ENCODE measurements at places on chromosomes 2 and 18.

GRCh38 chr2:18664421-18664820, 75.1 kb upstream of the NT5C1B start:
- DNase-seq, result no peak

DNA sequence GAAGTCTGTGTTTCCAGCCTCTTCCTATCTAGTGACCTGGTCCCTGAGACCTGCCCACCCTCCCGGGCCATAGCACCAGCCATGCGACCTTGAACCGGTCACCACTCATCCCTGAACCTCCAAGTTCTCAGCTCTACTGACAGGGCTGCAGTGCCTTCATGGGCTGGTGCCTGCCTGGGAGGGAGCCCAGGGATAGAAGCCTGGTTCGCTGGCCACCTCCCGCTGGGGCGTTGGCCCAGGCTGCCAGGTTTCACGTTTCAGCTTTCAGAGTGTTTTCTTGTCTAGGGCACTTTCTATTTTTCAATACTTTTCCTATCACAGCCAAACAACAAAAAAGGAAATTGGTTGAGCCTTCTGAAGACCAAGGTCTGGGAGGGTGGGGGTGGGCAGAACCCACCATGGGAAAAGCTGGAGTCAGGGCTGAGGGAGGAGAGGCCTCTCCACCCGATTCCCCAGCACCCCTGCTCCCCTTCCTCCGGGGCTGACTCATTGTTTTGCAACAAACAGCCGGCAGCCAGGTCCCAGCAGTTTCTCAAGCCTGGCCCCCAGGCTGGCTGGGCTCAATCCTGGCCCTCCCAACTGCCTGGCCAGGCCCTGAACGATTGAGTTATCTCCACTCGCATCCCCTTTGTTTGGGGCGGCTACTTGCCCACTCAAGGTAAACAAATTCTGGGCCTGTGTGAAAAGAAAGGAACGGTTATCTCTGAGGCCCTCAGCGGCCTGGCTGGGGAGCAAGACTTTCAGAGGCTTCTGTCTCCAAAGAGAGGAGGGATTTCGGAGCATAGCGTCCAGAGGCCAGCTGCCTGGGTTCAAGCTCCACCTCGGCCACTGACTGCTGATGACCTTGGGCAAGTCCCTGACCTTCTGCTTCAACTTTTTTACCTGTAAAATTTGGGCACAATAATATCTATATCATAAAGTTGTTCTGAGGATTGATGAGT, 47.5 kb downstream of the ZFP36L2 start:
- DNase-seq, result no peak

- DNase-seq, result no peak
These were observed 62.7 kb upstream of the NFATC1 start for GRCh38 chr18:79333046-79333445.

- DNase-seq, result no peak
These were observed 104.8 kb upstream of the CAPN13 start for GRCh38 chr2:30912056-30912455.

DNA sequence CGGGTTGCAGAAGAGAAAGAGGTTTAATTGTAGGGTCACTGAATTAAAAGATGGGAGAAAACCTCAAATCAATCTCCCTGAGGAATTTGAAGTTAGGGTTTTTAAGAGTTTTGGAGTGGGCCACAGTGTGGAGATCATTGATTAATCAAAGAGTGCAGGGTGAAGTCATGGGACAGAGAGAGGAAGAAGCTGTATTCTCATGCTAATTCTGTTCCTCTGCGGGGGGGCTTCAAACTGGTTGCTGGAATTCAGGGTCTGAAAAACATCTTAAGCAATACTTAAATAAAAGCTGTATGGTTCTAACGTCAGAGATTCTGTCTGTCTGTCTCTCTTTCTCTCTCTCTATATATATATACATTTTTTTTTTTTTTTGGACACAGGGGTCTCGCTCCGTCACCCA, 169.8 kb upstream of the SPATS2L start:
- no peak for DNase-seq

GRCh38 chr2:71671203-71671854, 218.0 kb downstream of the DYSF start:
- DNase-seq, result no peak

DNA sequence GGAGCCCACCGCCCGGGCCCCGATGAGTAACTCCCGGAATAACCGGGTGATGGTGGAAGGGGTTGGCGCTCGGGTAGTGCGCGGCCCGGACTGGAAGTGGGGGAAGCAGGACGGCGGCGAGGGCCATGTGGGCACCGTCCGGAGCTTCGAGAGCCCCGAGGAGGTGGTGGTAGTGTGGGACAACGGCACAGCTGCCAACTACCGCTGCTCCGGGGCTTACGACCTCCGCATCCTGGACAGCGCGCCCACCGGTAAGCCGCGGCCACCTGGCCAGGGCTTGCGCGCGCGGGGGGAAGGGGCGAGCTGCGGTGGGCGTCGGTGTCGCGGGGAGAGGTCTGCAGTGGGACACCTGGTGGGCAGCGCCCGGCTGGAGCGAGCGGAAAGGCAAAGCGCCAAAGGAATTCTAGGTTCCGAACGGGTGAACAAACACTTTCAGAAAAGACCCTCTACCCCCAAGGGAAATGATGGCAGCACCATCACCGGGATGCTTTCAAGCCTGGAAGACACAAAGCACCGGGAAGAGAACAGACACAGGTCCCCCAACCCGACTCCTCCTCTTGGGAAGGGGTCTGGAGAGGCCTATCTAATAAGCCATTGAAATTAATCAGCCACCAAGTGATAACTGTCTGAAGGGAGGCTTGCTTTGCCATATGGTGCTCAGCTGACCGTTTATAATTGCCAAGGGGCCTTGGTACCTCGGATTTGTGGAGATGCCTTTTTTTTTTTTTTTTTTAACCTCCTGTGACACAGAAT, 1.1 kb downstream of the MIB1 start:
- no peak for DNase-seq

- DNase-seq, result no peak
These were observed 74.6 kb downstream of the ARL6IP6 start for GRCh38 chr2:152792974-152793373.

GRCh38 chr2:123816928-123817327, 208.2 kb upstream of the CNTNAP5 start:
- no peak for DNase-seq

GRCh38 chr18:25074925-25075324, 277.0 kb downstream of the ZNF521 start:
- no peak for DNase-seq

DNA sequence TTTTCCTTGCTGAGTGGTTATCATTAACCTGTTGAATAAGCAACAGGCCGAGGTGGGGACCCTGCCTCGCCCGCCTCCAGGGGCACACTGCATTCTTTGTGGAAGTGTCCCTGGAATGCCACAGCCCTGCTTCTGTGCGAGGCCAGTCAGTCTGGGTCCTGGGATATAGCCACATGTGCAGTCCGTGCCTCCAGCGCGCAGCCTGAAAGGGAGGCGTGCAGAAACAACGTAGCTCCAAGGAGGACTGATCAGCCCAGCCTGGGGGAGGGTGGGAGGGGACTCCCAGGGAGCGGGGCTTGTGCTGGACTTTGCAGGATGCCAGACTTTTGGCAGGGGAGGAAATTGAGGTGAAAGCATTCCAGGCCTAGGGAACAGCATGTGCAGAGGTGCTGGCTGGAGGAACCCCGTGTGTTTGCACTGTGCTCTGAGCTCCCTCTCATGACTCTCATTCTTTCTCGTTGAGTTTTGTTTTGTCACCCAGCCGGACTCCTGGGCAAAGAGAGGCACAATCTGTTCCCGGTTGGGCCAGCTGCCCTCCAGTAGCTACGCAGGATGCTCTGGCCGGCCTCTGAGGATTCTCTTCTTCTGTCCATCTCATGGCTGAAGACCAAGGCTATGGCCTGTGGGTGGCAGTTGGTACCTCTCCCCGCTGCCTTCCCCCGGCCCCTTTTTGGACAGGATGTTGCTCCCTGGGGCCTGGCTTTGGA, 39.7 kb downstream of the HPCAL1 start:
- DNase-seq, result no peak

- no peak for DNase-seq
These were observed 132.0 kb downstream of the ALPK2 start for GRCh38 chr18:58496937-58497336.

GRCh38 chr18:8883409-8883668, 178.0 kb downstream of the MTCL1 start:
- no peak for DNase-seq

GRCh38 chr18:9854801-9855676, 30.7 kb upstream of the TXNDC2 start:
- no peak for DNase-seq

GRCh38 chr18:25348386-25349130, 3.4 kb downstream of the ZNF521 start:
- DNase-seq, result no peak

DNA sequence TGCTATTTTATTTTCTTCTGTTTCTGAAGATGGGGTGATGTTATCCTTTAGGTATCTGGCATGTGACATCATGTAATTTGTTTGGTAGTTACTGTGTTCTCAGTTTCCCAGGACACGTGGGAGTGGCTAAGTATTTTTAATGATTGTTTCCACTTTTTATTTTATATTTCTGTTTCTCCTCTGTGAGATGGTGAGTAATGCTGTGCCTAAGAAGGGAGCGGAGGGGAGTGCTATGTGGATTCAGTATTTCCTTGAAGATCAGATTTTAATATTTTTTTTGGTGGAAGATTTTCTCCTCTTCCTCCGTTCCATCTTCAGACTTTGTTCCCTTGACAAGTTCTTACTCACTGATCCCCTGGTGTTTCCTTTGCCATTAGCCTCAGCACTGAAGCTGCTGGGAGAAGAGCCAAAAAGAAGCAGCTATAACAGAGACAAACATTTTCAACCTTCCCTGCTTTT, 180.0 kb upstream of the MMADHC start:
- no peak for DNase-seq

GRCh38 chr2:85737481-85737880, 16.3 kb upstream of the ATOH8 start:
- DNase-seq, result no peak

DNA sequence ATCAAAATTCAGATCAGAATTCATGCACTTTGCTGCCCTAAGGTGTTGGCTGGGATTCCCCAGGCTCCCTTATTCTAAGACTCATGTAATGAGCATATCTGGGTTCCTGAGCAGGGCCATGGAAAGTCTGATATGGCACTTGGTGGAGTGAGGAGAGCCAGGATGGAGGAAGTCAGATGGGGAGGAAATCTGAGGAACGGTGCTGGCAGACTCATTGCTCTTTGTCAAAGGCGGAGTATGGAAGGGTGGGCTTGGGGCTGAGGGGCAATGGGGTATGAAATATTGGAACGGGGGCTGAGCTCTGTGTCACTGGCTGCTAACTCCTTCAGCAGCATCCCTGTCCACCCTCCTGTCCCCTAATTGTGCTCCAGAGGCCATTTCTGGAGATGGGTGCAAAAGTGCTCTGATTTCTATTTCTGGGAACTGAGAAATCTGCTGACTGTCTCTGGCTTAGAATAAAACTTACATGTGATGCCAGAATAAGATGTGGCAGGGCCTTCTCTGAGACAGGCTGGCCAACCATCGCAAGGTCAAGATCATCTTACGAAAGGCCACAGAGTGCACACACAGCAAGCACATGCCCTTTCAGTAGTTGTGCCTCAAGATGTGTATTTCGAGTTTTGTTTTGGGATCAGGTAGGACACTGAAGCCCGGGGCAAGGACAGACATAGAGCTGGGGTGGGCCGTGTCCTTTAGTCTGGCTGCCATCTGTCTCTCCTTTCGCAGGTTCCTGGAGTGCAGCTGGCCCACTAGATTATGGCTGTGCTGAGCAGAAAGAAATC, 480.0 kb upstream of the HS6ST1 start:
- no peak for DNase-seq

DNA sequence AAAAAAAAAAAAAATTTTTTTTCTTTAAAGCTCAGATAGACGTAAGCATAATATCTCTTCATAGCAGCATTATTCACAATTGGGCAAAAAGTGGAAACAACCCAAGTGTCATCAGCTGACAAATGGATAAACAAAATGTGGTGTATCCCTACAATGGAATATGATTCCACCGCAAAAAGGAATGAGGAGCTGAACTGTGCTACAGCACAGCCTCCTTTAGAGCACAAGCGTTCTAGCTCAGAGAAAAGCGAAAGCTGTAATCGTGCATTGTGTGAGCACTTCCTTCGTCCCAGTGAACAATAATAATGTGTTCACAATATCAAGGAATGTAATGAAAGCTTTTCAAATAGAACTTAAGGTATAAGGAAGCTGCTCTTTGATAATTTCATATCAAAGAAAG, 11.7 kb upstream of the CHMP1B start:
- DNase-seq, result no peak

DNA sequence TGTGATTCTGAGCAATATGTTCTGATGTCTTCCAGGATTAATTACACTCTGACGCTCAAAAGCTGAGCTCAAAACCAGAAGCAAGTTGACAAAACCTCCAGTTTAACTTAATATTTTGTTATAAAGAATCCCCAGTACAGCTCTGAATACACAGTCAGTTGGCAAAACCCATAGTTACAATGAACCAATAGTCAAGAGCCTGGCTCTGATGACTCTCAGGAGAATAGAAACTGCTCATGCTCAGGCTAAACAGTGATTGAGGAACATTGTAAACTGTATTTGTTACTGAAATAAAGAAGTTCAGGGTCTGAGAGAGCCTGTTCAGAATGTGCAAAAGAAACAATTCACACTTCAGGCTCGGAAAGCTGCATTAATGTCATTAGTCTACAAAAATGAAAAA, 1565.9 kb downstream of the SUCLG1 start:
- DNase-seq, result no peak

GRCh38 chr2:224062481-224063297, 23.6 kb upstream of the SERPINE2 start:
- DNase-seq, result no peak

DNA sequence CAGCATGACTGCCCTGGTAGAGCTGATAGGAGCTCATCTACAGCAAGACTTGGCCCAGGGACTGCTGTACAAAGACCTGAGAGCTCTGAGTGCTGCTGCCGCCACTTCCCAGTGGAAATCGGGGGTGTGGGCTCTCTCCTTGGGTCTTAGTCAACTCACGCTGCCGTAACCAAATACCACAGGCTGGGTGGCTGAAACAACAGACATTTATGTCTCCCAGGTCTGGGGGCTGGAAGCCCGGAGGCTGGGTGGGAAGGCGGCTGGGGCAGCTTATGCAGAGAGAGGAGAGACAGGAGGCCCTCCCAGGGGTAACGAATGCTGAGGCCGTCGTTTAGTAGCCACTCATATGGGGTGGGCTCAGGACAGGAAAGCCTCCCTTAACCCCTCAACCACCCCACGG, 15.4 kb upstream of the MAL start:
- DNase-seq, result no peak

DNA sequence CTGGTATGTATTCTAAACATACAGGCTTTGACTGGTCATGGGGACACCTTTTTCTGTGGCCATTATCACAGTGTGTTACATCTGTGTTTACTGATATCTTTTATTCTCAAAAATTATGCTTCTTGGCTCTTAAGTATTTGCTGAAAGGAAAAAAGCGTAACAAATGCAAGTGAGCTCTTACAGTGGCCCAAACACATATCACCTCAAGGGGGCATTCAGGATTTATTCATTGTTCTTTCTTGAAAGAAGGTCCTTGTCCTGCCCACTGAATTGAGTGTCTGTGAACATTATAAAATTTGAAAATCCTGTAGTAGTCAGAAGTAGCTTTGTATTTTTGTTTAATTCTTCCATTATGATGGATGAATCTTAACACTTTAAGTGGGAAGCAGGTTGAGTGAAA, 454.5 kb downstream of the XIRP2 start:
- DNase-seq, result no peak
